ENCODE measurements at places on chromosomes 7 and 10.

GRCh38 chr7:106871793-106872571 lies 6.9 kb downstream of the PIK3CG start:
- DNase-seq, result no peak

DNA sequence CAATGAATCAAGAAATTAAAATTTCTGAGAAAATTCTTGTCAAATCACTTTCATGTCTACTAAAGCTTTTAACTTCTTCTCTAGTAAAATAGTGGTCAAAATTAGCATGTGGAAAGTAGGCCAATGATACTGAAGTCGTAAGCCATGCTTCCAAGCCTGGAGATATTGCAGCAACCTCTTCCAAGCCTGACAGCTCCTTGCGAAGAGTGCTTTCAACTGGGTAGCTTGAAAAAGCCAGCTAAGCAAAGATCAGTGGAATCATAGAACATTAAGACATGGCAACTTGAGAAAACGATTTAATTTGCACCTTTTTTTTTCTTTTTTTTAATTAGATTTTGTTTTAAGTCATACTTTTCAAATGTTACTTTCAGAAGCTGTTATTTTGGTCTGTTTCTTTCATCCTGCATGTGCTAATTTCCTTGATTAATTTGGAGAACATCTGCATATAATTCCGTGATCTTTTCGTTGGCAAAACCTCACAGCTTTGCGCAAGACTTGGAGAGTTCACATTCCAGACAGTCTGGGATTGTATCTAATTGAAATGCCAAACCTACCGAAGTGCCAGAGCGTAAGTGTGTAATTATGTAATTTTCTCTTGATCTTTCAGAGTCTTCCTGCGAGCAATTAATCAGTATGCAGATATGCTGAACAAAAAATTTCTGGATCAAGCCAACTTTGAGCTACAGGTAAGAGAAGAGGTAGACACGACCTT lies 142.2 kb upstream of the INSYN2A start:
- no peak for DNase-seq

DNA sequence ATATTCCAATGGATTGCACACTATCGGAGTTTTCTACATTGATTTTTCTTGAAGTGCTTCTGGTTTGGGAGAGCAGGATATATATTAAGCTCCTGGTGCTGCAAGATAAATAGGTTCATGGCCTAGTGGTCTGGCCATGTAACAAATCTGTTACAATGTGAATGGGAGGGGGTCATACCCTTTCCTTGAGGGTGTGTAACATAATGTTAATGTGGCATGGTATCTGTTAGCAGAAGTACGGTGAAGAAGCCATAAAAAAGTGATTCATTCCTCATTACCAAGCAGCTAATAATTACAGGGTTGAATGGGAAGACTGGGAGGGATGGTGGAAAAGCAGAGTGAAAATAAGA lies 61.2 kb downstream of the INHBA start:
- DNase-seq, result no peak

DNA sequence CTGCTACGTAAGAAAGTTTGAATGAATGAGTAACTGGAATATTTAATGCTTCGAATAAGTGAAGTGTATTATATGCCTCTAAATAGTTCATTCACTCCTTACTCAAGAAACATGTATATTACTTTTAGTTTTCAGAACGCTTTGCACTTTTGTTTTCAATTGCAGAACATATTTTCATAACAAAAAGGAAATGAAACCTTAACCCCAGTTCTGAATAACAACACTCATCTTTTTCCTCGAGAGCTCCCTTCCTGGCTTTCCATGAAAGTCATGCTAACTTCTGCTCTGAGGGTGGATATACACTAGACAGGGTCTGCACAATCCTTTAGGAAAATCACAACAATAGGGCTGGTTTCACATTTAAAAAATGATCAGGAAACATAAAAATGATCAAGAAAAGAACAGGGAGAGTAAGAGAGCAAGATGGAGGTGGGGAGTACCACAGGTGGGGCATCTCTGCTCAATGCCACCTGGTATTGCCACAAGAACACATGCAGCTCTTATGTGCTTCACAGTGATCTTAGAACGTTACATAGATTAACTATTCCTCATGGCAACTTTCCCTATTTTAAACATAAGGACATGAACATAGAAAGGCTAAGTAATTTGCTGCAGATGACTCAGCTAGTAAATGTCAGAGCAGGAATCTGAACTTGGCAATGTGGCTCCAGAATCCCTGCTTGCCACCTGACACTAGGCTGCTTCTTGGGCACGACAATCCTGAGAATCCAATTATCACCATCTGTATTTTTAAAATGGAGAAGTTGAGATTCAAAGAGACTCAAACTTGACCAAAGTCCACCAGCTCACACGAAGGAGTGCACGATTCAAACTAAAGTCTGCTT lies 219.5 kb upstream of the AOAH start:
- DNase-seq, result no peak

DNA sequence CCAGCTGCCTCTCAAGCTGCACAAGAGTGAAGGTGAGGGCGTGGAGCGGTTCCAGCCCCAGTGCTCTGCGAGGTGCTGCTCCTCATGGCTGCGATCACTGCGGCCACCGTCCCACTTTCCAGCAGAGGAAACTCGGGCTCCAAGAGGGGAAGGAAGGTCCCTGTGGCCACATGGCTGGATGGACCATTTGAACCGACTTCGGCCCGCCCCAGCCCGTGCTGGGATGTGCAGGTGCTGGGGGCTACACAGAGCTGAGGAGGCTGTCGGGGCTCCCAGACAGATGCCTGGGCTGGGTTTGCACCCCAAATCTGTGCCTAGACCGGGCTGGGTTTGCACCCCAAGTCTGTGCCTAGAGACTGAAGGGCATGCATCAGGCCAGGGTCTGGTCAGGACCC lies 186.6 kb downstream of the DNAJB6 start:
- no peak for DNase-seq

- no peak for DNase-seq
Observed at GRCh38 chr7:157278167-157278790, 58.5 kb upstream of the DNAJB6 start.

- no peak for DNase-seq
Observed at GRCh38 chr7:43501870-43502269, 81.0 kb upstream of the STK17A start.

All from suprapubic skin (tissue), 4 donors.